ENCODE measurements at places on chromosomes 12 and 14.

GRCh38 chr14:22838631-22839041 is 2.3 kb downstream of the MMP14 start:
- DNase-seq = peak; percentile 43

DNA sequence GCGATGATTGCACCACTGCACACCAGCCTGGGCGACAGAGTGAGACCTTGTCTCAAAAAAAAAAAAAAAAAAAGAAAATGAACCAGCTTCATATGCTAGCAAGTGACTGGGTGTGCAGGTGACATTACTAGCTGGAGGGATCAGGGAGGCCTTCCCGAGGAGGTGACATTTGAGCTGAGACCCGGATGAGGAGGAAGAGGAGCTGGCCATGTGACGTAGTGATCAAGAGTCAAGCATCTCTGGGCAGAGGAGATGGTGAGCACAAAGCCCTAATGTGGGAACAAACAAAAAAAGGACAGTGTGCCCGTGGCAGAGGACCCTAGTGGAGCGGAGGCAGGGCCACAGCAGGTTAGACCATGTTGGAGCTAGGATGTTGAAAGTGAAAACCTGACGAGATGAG is 3.5 kb upstream of the PTPN6 start:
- DNase-seq = no peak

DNA sequence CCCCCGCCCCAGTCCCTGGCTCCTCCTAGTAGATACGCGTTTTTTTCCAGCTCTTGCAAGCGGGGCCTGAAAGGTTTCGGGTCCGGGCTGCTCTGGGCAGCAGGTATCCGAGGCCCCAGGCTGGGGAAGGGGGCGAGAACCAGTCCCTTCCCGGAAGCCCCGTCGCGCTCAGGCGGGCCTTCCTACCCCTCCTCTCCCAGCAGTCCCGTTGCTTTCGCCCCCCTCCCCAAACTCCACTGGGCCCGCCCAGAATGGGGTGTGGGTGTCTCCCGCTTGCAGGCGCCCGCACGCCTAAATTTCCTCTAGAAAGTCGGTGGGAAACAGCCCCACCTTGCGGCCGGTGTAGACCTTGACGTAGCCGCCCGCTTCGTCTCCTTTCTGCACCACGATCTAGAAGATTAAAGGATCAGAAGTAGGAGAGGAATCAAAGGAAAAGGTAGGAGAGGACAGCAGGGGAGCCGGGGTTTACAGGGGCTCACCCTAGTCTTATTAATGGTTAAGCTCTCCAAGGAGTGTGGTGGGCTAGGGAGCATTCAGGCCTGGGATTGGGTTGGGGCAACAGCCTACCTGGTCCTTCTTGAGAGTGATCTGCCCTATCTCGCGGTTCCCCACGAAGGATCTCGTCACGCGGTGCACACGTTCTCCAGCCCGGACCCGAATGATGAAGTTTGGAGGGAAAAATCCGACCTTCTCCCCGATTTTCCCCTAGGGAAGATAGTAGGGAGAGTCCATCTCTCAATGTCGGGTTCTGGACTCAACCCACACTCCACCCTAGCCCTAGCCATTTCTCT is 7.3 kb downstream of the STAC3 start:
- peak; percentile 77 for DNase-seq

DNA sequence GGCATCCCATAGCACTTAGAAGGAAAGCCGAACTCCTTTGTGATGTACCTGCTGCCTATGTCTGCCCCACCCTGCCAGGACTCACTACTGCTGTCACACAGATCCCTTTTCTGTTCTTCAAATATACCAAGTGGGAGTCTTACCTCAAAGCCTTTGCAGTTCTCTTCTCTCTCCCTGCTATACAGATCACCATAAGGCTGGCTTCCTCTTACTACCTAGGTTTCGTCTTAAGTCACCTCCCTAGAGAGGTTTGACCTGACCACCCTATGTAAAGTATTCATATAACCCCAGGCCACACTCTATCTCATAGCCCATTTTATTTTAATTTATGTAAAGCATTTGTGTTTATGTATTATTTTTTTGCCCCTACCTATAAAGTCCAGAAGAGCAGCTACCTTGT is 117.6 kb downstream of the CRADD start:
- no peak for DNase-seq

DNA sequence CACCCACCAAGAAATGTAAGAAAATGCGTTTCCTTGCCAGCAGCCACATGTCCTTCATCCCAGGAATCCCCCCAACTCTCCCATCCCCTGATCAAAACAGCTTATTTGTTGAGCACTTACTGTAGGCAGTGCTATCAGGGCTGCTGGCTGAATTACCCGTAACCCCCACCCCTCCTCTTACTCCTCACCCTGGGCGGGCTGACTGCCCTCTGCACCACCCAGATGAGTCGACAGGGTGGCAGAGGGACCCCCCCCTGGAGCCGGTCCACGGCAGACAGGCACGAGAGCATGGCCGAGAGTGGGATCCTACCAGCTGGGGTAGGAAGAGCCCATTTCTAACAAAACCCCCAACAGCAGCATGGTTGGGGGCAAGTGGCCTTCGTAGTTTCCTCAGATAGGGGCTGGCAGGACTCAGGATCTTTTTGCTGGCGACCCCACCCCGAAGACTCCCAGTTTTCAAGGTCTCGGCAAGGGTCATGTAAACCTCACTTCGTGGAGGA is 1.1 kb upstream of the RHOF start:
- DNase-seq = no peak

- peak; percentile 83 for DNase-seq
Observed at GRCh38 chr14:77181603-77182437, at the start of gene TMEM63C. TSS of gene TMEM63C (plus strand) at chr14:77181798. CDS start at chr14:77218814, 37,016 bp downstream.

DNA sequence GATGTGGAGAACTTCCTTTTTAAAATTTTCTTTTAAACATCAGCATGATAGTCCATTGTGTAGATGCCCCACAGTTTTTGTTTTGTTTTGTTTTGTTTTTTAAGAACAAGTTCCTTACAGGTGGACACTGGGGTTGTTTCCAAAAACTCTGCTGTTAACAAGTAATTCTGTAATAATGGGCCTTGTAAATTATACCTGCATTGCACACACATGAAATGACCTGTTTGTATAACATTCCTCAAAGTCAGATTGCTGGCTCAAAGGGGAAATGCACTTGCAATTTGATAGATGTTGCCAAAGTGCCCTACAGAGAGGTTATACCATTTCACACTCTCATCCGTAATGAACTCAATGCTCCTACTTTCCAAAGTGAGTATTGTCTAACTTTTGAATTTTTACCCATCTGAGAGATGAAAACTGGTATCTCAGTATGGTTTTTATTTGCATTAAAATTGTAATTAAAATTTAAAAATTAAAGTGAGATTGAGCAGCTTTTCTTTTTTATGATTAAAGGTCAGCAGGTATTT is 89.2 kb downstream of the SPPL3 start:
- DNase-seq = no peak

DNA sequence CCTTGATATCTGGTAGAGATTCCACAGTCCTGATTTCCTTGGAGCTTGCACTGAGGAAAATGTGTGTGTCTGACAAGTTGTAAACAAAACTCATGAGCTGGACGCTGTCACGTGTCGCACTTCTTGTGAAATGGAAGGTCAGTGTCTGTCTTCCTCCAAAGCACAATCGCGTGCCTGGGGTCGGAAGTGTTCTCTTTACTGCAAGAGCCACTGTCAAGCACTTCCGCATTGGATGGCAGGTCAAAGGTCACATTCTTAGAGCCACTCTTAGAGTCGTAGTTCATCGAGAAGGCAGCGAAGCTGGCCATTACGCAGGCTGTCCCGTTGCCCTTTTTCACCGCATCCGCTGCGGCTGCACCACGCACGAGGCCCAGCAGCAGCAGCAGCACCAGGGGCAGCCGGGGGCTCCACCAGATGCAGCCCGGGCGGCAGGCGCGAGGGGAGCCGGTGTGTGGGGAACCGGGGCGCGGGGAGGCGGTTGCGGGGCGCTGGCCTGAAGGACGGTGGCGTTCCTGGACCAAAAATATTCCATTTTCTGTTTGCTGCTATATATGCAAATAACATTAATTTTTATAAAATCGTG is 45.0 kb downstream of the LRTM2 start:
- DNase-seq = no peak

DNA sequence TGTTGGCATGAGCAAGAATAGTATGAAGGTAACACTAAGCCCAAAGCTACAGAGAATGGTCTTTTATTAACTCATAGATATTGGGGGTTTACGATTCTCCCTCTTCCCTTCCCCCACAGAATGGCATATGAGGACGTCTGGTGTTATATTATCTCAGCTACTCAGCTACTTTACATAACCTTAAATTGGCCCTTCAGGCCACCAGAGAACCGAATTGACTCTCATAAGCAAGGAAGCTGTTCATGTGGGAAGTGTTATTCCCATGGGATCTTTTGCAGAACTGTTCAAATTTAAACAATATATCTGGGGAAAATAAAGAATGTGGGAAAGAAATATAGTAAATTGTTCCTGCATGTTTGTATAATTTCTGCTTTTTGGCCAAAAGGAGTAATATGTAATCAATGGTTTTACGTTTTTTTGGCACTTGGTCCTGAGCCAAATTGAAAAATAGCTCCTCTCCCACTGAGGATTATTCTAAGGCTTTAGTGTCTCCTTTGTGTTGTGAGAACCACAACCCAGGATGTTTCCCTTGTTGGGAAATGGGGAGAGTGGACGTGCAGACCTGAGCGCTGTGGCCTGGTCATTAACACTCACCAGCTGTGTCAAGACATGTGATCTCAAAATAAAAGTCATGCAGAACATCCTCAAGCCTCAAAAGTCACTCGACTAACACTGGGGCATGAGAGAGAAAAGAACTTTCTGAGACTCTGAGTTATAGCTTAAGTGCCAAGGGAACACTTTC is 31.8 kb upstream of the CMAS start:
- DNase-seq = no peak

GRCh38 chr12:107684990-107685359 is 624 bp upstream of the PWP1 start:
- DNase-seq = peak; percentile 30

DNA sequence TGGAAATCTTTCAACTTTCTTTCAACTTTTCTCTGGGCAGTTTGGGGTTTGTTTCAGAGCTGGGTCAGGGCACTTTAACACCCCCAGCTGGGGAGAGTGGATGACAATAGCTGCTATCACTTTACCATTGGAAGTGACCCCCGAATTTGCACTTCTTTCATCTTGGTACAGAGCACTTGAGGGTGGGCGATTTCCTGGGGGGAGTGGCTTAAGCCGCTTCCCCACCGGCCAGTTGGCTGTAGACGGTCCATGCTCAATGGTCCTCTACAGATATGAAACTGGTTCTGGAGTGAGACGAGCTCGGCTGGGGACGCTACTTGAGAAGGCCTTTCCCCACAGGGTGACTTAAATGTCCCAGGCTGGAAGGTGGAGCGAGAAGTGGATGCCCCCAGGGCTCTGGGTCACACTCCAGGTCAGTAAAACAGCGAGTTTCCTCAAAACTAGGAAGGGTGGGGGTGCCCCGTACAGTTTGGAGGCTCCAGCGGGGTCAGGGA is at the start of gene VRTN:
VRTN (plus strand) TSS at position 231 of the 494 bp plus-strand sequence. CDS start 8,313 bp downstream, outside the sequence.
- DNase-seq = no peak

DNA sequence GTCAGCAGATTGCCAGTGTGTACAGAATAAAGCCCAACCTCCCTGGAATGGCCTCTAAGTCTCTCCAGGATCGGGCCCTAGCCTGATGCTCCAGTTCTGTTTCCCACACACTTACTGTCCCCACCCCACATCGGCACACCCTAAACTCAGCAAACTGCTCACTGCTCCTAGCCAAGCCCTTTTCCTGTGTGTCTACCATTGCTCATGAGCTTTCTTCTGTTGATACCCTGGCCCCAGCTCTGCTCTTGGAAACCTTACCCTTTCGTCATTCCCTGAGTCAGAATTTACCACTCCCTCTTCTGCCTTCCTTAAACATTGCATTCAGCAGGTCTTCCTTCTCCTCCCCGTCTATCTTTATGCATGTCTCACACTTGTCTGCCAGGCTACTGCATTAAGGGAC is 158.9 kb downstream of the TMX1 start:
- DNase-seq = peak; percentile 100

DNA sequence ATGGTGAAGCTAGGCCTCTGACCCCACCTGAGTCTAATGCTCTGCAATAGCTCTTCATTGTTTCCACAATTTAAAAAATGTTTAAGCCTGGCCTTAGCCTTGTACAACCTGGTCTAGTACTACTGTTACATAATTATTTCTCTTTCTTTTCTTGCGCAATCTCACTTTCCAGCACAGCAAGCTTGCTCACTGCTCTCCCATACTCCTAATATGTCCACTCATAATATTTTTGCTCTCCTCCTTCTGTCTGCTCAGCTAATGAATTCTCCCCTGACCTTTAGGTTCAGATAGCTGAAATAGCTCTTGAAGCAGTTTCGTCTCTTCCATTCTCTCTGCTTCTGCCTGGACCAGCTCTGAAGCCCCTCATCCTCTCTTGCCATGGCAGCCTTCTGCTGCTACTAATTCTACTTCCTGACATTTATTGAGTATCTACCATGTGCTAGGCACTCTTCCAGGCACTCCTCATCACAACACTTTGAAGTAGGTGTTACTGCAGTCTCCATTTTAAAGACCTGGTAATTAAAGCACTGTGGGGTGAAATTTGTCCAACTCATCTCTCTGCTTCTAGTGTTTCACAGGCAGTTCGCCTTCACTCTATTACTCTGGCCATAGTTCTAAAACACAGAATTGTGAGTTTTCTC is 2.8 kb upstream of the SLC48A1 start:
- DNase-seq = peak; percentile 77

DNA sequence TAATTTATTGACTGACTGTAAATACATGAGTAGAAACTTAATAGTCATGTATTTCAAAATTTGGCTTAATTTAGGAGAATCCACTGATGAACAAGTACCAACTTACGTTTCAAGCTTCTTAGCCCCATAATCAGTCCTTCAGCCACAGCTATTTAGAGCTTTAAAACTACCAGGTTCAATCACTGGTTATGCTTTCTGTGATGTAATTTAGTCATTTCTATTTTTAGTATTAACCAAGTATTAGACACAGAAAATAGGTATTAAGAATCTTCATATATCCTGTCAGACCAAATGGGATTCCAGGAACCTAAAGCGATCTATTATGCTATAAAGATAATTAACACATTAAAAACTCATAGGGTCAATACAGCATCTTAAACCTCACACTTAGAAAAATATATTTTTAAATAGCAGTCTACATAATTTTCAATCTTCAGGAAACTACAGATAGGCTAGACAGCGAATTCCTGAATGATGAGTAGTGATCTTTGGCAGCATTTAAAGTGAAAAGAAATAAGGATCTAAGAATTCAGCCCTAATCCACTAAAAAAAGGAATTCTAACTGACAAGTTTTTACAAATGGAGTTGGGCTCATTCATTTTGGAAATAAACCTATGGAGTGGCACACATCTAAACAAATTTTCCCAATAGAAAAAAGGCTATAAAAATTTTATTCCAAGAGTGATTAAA is 51.5 kb downstream of the ZC3H14 start:
- DNase-seq = peak; percentile 58

GRCh38 chr12:8589679-8590078 is 23.0 kb downstream of the AICDA start:
- no peak for DNase-seq

- DNase-seq = peak; percentile 5
Observed at GRCh38 chr12:74794522-74794921, 256.9 kb downstream of the ATXN7L3B start.

GRCh38 chr12:67151886-67152285 is 117.3 kb upstream of the CAND1 start:
- no peak for DNase-seq

DNA sequence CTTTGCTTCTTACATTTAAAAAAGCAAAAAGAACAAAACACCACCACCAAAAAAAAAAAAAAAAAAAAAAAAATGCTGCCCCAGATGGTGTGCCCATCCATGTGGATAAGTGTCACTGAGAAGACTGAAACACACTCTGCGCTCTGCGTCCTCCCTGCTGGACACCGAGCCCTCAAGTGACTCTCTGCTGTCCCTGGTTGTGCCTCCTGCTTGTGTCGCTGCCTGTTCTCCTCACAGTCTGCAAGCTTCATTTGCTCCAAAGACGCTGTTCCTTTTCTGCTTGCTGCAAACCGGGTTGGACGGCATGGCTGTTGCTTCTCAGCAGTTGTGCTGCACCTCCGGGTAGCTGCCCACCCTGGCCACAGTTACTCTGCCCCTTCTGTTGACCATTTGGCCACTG is 276.2 kb upstream of the ATP2B1 start:
- DNase-seq = no peak
